ENCODE measurements at places on chromosomes 2 and 18. TPM values are rescaled to one million over a fixed set of nuclear protein-coding genes. Genes with fewer than 3 reads are reported as not detected.

GRCh38 chr18:34207344-34207851, 17.3 kb downstream of the NOL4 start:
- no peak for DNase-seq

- DNase-seq: no peak
Observed at GRCh38 chr2:42223855-42224268, 54.7 kb downstream of the EML4 start.

DNA sequence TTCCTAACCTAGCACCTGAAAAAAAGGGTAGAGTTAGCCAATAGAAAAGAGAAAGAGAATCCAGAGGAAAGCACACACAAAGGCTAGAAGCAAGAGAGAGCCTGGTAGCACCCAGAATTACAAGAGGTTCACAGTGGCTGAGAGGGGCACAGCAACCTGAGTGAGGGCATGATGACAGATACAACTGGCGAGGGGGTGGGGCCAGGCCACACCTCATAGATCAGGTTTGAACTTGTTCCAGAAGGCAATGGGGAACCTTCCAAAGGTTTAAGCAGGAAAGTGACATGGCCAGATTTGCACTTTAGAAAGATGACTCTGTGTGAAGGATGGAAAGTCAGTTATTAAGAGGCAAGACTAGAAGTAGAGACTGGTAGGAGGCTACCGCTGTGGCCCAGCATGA, 148.0 kb downstream of the TTC32 start:
- no peak for DNase-seq

DNA sequence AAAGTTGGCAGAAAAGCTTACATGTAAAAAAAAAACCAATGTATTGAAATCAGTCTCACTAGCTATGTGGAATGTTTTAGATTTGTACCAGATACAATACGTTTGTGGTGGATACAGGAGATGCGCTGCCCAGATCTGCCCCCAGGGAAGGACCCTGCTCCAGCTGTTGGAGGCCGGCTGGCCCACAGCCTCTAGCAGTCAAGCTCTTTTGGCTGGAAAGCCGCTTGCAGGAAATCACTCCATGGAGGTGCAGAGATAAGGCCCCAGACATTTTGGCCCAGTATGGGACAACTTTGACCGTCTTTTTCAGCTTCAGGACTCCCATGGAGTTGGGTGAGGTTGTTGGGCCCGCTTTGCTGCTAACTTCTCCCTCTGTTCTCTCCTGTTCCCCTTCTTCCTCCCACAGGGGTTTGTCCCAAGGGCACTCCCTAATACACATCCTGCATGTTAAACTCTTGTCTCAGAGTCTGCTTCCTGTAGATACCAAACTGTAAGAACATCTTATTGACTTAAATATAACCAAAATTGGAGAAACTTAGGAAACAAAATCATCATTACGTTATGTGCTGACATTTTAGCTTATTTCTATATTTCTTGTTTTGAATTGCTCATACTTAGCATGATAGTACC, 1.7 kb upstream of the QPCT start:
- DNase-seq: no peak

- no peak for DNase-seq
Observed at GRCh38 chr2:151947813-151948165, 119.6 kb upstream of the ARL5A start.

DNA sequence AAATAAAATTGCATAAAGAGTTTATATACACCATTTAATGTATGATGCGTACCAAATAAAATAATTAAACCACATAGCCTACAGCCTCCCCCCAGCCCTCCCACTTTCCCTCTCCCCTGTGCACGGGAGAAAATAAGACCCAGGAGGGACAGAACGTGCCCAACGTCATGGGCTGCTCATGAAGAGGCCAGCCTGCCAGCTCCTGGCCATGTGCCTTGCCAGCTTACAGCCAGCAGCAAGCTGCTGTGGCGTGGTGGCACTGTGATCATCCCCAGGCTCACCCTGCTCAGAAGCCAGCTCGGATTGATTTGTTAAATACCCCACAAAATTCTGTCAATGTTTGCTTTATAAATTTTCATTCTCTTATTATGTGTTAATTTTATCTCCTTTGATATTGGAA, 7.6 kb downstream of the GPR148 start:
- DNase-seq: no peak

DNA sequence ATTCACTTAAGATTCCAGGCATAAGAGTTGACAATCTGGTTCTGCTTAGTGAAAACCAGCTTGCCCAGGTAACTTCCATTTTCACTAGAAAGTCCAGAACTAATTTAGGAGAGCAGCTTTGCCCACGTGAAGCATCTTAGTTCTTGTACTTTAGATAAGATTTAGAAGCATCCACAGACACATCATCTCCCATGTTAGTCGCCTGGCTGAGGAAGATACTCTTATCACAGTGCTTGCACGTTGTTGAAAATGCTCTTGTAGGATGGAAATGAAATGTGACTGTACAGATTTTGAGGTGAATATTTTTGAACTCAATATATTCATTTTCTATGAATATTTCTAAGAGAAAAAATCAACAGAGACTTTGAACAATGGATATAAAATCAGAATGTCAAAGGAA, 159.7 kb downstream of the SOCS6 start:
- DNase-seq: no peak

DNA sequence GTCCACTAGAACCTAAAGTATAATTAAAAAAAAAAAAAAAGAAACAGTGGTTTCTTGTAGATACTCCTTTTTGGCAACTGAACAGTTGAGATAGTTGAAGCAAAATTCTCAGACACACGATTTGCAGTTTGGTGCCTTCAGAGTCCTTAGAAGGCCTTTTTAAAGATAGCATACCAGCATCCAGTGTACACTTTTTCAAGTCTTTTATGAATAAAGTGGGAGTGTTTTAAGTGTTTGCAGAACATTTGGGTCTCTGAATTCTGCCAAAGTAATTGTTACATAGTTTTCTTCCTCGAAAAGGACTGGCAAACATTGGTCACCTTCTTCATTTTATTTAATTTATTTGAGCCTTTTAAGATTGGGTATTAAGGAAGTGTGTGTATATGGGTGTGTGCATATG, 62.3 kb downstream of the SPTBN1 start:
- DNase-seq: no peak

GRCh38 chr18:33584548-33585430, 6.8 kb downstream of the ASXL3 start:
- no peak for DNase-seq

DNA sequence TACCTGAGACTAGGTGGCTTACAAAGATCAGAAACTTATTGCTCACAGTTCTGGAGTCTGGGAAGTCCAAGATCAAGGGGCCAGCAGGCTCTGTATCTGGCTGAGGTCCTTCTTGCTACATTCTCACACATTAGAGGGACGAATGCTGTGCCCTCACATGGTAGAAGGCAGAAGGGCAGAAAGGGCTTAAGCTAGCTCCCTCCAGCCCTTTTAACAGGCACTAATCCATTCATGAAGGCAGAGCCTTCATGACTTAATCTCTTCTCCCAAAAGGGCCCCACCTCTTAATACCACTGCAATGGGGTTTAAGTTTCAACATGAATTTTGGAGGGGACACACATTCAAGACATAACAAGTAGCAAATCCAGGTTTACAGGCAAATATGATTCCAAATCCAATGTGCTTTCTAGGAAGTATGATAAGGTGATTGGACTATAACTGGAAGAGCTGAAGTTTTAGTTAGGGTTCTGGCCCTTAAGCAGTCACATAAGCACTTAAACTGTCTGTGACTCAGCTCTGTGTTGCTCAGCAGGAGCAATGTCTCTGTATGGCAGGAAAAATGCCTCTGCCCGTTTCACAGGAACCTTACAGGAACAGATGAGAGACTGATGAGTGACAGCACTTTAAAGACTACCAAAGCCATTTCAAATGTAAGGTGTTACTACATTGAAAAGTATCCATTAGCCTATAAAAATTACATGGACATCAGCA, 119.6 kb upstream of the PTPRM start:
- no peak for DNase-seq

- DNase-seq: no peak
Observed at GRCh38 chr2:146214394-146214929, 1630.4 kb upstream of the ACVR2A start.

DNA sequence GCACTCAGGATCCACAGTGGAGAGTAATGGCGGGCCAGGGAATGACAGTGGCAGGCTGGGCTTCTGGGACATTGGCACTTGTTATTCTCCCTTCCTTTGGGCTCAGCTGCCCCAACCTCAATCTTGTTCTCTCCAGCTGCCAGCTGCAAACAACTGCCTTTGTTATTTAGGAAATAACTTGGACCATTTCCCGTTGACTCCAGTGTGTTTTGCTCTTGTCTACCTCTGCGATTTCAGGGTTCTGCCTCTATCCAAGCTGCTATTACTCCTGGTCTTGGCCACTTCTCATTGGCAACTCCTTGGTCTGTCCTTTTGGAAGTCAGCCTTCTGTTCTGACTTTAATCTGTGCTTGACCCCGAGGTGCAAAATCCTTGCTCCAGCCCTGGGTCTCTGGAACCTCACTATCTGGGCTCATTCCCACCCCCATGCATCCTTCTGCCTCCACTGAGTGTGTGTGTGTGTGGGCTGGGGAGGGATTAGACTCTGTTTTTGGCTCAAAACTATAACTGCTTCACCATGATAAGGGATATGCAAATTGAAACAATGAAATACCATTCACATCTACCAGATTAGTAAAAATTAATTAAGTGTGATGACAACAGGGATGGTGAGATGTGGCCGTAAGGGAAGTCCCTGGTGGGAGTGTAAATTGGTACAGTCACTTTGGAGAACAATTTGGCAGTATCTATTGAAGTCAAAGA, 134.1 kb upstream of the CXCR4 start:
- DNase-seq: no peak

DNA sequence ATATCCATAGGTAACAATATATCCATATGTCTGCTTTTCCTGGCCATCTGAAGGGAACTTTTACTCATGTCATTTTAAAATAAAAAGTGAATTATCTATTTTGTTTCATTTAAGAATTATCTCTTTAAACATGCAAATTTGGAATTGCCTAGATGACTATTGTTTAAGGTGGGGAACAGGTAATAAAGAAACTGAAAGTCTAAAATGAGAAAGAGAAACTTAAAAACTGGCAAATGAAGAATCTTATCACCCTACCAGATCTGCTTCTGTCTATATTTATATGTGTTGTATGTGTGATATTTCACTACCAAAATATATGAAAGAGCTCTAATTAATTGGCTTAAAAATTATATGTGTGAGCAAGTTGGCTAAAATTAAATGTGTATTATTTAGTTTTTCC, 243.2 kb upstream of the KCNH7 start:
- no peak for DNase-seq

SERPINB3 gene
- total RNA-seq: 464 TPM

MYO7B gene
- total RNA-seq: not detected

EVX2 gene
- 0.98 TPM for total RNA-seq

CDH20 gene
- total RNA-seq: not detected

ALPP gene
- not detected for total RNA-seq

STK25 gene
- 197 TPM for total RNA-seq

Measured in vagina (tissue), 2 donors.